ENCODE measurements at places on chromosomes 3 and 15.

- no peak for DNase-seq
Observed at GRCh38 chr3:14883226-14883625, 64.2 kb upstream of the NR2C2 start.

DNA sequence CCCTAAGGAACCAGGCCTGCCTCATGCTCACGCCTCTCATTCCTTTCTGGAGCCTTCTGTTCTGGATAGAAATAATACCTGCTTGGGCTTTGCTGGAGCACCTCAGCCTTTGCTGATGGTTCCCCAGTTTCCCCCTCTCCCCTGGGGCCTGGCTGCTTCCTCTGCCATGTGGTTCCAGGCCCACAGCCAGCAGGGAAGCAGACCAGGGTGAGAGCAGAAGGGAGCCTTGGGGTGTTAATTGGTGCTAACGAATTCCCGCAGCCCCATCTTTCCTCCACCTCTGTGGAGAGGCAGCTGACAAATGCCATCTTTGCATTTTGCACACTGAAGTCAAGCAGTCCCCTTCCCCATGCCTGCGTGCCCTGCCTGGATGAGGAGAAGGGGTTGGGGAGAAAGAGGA lies 13.1 kb upstream of the CORO2B start:
- DNase-seq, result no peak

DNA sequence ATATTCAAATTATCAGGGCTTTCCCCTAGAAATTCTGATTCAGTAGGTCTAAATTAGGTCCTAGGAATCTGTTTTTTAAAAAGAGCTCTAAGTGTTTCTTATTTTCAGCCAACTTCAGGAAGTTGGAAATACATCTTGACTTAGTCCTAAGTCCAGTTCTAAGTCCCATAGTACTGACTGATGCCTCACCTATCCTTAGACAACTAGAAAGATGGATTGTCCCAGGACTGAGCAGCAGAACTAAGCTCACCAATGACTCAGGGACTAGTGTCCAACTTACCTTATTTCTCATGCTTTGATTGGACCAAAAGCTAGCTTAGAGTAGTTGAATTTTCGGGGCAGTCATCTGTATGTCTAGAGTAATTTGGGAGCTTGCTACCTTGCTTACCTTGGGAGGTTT lies 26.2 kb upstream of the C3orf38 start:
- DNase-seq, result no peak

GRCh38 chr15:81865850-81866537 lies 179.8 kb downstream of the MEX3B start:
- peak; percentile 43 for DNase-seq

DNA sequence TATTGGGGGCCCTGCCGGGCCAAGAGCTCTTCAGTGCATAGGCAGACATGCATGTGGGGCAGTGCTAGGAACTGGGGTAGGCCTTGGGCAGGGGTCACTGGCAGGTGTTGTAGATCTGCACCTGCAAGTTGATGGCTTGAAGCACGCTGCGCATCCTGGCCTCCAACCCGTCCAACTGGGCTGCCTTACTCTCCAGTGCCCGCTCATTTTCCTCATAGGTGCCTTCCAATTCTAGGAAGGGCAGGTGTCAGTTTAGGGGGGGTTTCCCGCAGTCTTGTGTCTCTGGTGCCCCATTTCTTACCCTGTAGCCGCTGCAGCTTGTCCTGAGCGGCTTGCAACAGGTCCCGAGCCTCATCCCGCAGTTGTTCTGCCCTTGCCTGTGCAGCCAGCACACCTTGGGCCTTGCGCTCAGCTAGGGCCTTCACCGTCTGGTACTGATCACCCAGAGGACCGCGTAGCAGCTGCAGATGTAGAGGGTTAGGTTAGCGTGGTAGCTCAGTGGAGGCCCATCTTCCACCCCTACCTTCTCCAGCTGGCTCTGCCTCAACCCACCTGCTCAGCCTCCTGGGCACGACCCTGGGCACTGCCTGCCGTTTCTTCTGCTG lies 611 bp upstream of the USP19 start:
- DNase-seq, result no peak

GRCh38 chr3:191070201-191070600 lies 128.8 kb upstream of the OSTN start:
- no peak for DNase-seq

DNA sequence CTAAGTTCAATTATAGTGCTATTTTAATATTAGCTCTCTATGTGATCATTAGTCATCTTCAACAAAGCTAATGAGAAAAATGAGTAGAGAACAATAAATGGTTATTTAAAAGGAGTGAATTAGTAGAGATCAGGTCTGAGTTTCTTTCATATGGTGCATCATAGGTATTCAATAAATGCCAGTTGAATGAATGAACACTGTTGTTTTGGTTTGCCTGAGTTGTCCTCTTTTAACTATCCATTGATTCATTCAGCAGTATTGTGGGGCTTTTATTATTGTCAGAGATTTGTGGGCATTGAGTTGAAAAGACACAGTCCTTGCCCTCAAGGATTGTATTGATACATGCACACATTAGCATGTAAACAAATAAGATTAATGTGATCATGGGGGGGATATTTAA lies 88.2 kb downstream of the AGBL1 start:
- DNase-seq, result no peak

DNA sequence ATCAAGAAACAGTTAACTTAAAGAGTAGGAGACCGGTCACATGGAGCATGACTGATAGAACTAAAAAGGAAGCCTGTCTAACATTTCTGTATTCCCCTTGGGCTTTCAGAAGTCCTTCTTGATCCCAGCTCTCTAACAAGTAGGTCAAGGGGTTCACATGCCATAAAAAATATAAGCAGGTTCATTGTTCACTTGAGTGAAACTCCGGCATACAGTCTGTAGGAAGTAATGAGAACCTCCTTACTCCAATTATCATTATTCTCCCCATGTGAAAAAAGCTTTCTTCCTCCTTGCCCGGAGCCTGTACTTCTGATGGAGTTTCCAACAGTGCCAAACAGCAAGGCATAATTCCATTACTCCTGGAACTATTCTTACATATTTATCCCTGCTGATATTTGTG lies 242.8 kb upstream of the CNTN4 start:
- no peak for DNase-seq

DNA sequence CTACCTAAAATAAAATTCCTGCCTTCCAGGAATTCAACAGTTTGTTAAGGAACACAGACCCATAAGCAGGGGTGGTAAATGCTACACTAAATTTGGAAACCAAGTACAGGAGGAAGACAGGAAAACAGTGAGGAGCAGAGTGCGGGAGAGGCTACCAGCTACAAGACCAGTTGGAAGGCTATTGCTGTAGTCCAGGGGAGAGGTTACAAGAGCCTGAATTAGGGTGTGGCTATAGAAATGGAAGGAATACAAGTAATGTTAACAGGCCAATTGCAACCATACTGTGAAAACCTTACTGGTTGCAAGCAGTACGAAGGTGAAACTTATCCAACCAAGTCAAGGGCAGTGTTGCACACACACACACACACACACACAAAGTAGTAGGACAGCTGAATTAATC lies 880 bp upstream of the ARMC8 start:
- no peak for DNase-seq

DNA sequence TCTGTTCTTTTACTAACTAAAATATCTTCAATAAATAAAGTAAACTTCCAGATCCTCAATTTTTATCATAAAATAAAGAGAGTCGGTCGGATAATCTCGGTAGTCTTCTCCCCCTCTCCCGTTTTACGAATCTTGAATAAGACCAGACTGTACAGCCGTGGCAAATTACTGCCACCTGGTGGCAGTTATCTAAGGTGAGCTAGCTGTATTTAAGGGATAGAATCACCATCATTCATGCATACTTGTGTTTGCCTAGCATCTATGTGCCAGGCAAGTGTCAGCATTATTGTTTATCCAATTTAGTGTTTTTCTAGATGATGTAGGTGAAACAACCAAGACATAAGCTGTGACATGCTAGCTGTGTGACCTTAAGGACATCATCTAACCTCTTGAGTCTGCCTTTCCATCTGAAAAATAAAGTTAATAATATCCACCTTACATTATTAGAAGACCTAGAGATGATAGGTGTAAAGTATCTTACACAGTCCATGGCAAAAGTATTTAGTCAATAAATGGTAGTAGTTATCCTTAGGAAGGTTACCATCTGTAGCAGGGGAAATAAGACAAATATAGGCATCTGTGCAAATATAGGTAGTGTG lies 21.3 kb downstream of the DUT start:
- no peak for DNase-seq

GRCh38 chr3:186636536-186636935 lies 3.7 kb upstream of the FETUB start:
- no peak for DNase-seq

DNA sequence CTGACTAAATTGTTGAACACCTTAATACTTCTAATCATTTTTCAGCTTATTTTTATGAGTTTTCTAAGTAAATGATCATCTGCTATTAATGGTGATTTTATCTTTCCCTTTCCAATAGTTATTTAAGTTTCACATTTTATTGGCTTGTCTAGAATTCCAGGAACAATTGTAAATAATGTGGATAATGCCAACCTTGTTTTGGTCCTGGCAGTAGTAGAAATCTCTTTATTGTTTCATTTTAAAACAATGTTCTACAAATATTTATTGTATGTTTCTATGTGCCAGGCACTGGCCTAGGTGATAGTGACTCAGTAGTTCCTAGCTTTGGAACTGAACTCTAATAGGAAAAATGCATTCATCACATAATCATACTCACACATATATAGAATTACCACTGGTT lies 264.1 kb downstream of the ADAMTSL3 start:
- DNase-seq, result no peak

- no peak for DNase-seq
Observed at GRCh38 chr3:2097641-2098191, 950 bp upstream of the CNTN4 start.

DNA sequence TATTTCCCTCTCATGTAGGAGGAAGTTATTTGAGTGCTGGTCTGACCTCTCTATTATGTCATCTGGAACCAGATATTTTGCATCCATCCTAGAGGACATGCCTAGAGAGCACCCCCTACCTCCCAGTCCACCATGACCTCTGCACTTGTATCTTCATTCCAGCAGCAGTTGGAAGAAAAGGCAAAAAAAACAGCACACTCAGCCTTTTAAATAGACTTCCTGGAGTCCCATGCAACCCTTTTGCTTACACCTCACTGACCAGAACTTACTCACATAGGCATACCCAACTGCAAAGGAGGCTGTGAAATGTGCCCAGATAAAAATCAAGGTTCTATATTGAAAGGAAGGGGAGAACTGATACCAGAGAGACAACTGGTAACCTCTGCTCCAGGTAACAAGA lies 92.3 kb upstream of the FHIT start:
- DNase-seq, result no peak

GRCh38 chr3:8494327-8494726 lies 7.3 kb upstream of the LMCD1 start:
- DNase-seq, result no peak

DNA sequence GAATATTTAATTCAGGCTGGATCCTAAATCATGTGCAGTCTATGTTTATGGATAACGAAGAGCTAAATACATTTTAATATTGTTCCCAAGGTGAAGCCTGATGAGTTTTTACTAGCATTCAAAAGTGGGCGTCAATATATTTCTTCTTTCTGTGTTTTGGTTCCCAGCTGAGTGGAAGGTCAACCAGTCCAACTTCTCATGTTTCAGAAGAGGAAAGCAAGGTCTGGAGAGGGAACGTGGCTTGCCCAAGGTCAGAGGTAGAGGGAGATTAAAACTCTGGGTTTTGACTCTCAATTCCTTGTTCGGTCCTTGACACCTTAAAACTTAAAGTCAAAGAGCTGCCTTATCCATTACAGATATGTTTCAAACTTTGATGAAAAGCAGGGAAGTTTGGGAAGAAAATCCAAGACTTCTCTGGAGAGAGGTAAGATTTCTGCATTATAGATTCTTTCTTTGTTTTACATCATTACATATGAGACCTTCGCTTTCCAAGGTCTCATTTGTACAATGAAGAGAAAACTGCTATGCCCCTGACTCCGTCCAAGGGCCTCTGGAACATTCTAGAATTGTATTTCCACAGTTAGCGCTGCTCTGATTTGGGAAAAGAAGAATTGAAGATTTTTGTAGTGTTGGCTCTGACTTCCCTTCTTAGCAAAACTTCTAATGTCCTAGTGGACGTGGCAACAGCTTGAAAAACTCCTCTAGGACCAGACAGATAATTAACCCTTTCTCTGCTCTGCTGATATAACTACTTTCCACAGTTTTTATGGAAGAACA lies 57.7 kb upstream of the HES1 start:
- DNase-seq, result no peak

DNA sequence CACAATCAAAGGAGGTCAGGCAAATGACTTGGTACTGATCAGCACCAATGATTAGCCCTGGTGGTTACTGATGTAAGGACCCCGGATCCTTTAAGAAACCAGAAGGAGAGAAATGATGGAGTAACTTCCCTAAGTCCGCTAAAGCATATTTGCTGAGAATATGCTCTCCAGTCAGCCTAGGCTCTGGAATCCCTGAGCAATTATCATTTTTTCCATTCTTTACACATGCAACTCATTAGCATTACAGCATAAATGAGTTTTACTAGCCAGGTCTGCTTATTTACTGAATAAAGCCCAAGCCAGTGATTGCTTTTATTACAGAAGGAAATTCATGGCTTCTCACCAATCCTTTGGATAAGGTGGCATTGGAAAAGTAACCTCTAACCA lies 139.2 kb upstream of the WNT5A start:
- DNase-seq, result no peak

DNA sequence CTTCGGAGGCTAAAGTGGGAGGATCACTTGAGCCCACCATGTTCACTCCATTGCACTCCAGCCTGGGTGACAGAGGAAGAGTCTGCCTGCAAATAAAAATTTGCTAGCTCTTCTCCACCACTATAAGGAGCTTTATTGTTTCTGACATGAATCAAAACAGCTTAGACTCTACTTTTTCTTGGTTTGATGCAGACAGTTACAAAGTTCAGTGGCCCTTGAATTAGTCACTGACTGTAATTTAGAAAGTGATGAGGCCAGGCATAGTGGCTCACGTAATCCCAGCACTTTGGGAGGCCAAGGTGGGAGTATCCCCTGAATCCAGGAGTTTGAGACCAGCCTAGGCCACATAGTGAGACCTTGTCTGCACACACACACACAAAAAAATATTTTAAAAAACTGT lies 172.4 kb upstream of the CGNL1 start:
- DNase-seq, result no peak

GRCh38 chr3:129345971-129346370 lies 67.3 kb downstream of the HMCES start:
- DNase-seq, result no peak

- DNase-seq, result no peak
Observed at GRCh38 chr3:58366699-58367098, 34.0 kb downstream of the PXK start.

DNA sequence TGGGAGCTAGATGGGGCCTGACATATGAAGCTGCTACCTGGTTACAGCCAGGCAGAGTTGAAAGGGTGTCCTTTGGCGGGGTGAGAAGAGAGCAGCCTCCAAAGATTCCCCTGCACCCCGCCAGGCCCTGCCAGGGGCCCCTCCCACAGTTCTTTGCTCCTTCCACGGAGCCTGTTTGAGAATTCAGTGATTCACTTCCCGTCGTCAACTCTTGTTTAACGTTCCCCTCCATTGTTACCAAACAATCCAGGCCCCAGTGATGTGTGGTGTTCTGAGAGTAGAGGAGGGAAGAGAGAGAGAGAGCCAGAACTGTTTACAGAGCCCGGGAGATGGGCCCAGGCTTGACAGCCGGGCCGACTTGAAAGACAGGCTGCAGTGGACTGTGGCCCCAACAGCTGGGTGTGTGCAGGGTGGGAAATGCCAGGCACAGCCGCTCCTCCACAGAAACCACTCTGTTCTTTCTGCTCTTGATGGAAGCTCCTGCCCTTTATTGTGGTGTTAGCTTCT lies 81.5 kb downstream of the SMAD3 start:
- no peak for DNase-seq

- DNase-seq, result peak; percentile 17
Observed at GRCh38 chr3:185823078-185824044, 1.5 kb downstream of the IGF2BP2 start.

All from GM12892 (cell line).